NCI-H226 (cell line): ENCODE measurements at places on chromosomes 5 and 9.

GRCh38 chr5:15683332-15683731 is 183.4 kb downstream of the FBXL7 start:
- no peak for DNase-seq

GRCh38 chr9:112142420-112142819 is 32.7 kb downstream of the SUSD1 start:
- peak; percentile 15 for DNase-seq

DNA sequence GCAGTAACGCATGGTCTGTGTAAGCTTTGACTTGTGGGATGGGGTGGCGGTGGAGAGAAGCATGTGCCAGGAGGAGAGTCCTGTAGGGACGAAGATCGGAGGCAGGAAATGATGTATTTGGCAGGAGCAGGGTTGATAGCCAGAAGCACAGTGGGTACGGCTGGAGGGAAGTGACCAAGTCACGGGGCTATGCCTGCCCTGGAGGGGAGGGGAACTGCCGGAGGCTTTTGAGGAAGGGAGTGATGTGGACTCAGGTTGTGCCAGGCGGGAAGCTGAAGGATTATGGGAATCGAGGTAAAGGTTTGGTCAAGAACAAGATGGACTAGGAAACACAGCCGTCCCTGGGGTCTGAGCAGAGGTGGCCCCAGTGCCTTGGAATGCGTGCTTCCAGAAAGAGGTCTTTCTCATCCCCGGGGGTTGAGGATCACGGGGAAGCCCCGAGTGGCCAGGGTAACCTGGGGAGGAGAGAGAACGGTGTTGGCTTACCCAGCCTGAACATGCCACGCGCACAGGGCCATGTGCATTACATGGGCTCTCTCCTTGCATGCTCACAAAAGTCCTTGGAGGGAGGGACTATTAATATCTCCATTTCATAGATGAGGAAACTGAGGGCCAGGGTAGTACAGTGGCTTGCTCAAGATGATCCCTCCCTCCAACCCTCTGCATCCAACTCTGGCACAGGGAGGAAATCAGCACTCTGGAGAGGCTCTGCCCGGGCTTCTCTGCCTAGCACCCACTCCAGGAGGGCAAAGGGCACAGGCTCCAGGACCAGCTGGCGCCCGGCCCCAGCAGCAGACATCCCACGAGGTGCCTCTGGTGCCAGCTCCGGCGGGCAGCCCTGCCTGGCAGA is 253.8 kb downstream of the PBX3 start:
- DNase-seq, result no peak

DNA sequence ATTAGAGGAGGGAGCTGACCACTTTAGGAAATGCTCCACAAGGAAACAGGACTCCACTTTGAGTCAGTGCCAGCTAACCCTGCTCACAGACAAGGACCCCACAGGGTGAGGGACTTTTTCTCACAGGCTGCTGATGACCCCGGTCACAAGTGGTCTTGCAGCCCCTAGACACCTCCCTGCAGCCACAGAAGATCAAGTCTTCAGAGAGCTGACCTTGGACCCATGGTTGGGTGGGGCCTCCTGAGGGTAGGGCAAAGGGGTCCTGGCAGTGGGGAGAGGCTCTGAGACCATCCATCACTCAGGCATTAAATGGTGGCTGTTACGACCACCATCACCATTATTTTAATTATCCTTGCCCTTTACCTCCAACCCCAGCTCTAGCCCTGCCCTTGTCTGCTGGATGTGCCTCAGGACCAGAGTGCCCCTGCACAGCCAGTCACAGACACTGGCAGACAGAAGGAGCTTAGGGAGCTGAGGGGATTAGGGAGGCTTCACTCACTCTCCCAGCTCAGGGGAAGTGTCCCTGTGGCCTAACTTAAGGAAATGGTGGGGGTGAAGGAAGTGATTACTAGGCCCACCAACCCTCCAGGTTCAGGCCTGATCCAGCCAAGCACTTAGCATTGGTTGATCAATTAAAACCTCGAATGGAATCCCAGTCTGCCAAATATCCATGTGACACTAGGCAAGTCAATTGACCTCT is 1.6 kb downstream of the ACSL6 start:
- DNase-seq, result no peak

DNA sequence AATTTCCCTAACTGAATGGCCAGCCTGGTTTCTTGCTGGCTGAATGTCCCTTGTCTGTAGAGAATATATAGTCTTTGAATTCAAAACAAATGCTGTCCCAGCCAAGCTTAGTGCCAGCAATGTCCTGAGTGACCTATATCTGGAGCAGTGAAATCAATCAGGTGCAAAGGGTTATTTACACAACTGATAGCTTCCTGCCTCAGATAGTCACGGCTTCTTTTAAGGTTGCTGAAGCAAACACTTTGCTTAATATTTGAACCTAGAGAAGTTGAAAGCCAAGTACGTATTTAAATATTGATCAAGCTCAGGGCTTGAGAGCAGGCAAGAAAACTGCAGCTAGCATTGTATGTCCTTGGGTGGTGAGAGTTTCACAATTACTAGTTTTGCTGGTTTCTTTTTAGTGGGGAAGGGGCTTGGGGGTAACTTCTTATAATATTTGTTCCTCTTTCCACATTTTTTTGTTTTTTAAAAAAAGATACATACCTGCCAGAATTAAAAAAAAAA is 2.0 kb upstream of the ARHGEF28 start:
- no peak for DNase-seq

- DNase-seq, result peak; percentile 49
Observed at GRCh38 chr5:128681764-128682592, 143.9 kb upstream of the FBN2 start.

- DNase-seq, result peak; percentile 55
Observed at GRCh38 chr9:135463140-135463539, 16.4 kb upstream of the PPP1R26 start.

- no peak for DNase-seq
Observed at GRCh38 chr5:2995035-2995434, 243.6 kb upstream of the IRX2 start.

- no peak for DNase-seq
Observed at GRCh38 chr5:5381310-5381913, 41.1 kb upstream of the ICE1 start.

- no peak for DNase-seq
Observed at GRCh38 chr5:14737291-14737690, 72.8 kb downstream of the OTULIN start.

GRCh38 chr5:80686757-80687156 is 32.0 kb upstream of the DHFR start:
- DNase-seq, result no peak

DNA sequence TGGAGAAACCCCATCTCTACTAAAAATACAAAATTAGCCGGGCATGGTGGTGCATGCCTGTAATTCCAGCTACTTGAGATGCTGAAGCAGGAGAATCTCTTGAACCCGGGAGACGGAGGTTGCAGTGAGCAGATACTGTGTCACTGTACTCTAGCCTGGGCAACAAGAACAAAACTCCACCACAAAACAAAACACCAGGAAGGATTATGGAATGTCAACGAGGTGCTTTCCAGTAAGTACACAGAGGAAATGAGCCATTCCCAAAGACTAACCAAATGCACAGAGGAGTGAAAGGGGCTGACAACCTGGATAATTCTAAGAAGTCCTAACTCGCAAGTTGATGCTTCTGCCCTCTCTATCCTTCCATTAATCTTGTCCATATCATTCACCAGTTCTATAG is 126.1 kb upstream of the RETREG1 start:
- no peak for DNase-seq

DNA sequence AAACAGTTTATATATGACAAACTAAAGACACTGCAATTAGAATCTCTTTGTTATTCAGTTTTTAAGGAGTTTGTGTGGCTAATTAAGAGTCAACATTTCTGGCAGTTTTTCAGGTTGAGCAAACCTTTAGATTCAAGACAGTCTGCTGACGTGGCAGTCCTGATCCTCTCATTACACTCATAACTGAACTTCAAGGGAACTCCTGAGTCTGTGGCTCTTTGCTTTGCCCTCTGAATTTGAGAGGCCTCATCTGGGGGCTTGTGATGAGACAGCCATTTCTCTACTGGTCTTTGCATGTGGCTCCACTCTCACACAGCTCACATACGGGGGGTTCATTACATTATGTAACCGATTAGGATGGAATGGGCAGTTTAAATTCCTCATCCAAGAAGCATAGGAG is 182.9 kb upstream of the MEF2C start:
- DNase-seq, result no peak

DNA sequence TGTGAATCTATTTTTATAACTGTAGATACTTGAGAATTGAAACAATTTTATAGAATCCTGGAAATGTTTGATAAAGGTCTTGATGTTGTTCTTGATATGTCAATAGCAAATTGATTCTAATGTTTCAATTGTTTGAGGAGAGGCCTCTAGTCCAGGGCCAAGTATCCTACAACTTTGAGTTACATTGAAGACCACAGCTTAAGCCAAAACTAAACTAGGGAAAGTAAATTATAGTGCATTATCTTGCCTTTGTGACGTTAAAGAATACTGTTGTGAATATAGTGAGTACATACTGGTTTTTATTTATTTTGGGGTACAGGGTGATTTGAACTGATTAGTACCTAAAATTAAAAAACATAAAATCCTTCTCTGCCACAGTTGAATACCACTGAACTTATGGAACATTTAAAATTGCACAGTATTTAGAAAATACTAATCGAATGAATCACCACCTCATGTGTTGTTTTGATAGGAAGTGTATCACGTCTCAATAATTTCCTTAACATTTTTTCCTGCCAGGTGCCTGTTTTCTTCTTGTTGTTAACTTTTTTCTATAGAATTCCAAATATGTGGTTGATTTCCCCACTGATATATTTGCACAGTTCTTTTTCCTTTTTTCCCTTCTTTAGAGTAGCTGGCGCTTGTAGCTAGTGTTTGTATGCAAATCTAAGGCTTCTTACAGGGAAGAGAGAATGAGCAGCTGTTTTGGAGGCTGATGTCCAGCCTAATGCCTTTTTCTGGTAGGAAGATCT is 12.5 kb downstream of the ARHGEF28 start:
- peak; percentile 80 for DNase-seq

GRCh38 chr9:14561929-14562405 is 131.3 kb downstream of the ZDHHC21 start:
- no peak for DNase-seq

- no peak for DNase-seq
Observed at GRCh38 chr9:129434187-129434586, 186.7 kb downstream of the C9orf50 start.

DNA sequence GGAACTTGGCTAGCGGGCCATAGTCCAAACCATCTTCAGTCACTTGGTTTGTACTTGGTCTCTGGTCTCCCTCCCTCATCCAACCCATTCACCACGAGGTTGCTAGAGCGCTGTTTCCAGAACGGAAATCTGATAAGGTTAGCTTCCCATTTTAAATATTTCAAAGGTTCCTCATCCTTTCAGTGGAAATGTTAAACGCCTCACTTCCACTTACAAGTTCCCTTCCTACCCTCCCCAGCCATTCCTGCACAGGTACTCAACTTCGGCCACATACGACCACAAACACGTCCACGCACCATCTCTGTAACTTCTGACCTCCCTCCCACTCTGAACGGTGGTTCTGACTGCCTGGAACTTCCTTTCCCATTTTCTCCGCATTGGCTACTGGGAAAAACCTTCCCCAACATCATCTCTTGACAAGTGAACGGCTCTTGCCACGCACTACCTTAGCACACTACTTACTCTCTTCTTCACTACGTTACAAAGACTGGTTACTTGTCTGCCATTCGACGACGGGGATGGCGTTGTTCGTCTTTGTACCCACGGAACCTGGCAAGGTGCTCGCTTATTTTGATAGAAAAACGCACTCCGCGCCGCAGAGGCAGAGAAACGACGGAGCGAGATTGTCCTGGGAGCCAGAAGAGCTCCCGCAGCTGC is 629 bp downstream of the CCNH start:
- no peak for DNase-seq

GRCh38 chr5:179763215-179763945 is 30.4 kb upstream of the LTC4S start:
- DNase-seq, result peak; percentile 47

DNA sequence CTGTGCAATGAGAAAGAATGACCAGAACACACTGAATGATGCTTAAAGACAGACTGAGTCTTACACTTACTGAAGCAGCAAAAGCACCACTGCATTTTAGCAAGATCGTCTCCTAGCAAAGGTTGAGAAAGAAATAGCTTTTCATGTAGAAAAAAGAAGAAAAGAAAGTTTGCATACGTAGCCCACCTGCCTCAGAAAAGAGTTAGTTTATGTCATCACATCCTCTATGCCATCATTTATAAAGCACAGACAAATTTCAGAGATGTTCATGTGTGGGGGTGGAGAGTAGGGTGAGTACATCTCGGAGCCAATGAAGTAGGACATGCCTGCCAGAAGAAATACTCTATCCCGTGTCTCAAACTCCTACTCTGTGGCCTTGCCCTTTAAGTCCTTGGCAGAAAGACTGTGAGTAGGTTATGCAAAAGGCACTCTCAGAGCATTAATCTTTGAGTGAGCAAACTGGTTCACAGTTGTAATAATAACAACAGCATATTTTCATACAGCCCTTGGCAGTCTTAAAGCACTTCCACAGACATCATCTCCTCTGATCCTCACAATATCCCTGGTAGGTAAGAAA is 22.4 kb downstream of the NRG2 start:
- DNase-seq, result no peak

GRCh38 chr9:108395421-108395820 is 460.4 kb downstream of the ACTL7B start:
- no peak for DNase-seq

DNA sequence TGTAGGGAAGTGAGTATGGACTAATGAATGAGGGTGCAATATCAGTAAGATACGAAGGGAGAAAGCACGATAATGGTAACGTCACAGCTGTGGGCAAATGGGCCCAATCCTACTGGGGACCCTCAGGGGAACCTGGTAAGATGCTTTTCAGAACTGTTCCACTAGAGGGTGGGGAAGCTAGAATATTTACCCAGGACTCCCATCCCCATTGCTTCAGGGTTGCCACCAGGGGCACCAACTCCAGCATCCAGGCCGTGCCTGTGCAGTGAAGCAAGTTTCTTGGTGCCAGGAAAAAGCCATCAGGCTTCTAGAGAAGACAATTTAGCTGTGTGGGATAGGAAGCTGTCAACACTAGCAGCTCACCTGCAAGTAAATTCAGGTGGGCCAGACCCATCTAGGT is 409.3 kb downstream of the AGTPBP1 start:
- no peak for DNase-seq

GRCh38 chr5:125847561-125847960 is 575.6 kb upstream of the GRAMD2B start:
- no peak for DNase-seq

DNA sequence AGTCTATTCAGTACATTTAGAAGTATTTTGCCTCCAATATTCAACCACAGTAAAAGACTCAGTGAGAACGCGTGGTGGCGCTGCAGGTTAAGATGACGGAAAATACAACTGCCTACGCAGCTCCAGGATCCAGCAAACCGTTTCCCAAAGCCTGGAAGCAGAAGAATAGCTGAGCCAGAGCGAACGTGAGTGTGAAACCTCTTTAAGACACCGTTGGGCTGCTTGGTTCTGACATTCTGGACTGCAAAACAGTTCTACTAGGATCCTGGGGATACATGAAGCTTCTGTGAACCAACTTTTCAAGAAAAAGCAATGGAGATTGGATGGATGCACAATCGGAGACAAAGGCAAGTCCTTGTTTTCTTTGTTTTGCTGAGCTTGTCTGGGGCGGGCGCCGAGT is at the start of gene PCDHB16:
Gene PCDHB16, plus strand, starts transcription at position 140 of the 400 bp plus-strand sequence. Its CDS starts 173 bp downstream, at position 313.
- DNase-seq, result peak; percentile 28

GRCh38 chr5:156640691-156641241 is 209.3 kb upstream of the PPP1R2B start:
- no peak for DNase-seq

GRCh38 chr5:6704361-6704851 is 8.8 kb upstream of the TENT4A start:
- peak; percentile 83 for DNase-seq

- DNase-seq, result no peak
Observed at GRCh38 chr5:122492675-122493074, 180.6 kb downstream of the SNCAIP start.
